Esophagus mucosa (tissue), 1 donor: ENCODE measurements at places on chromosomes 7 and 10. TPM values are rescaled to one million over a fixed set of nuclear protein-coding genes. Genes with fewer than 3 reads are reported as not detected.

DNA sequence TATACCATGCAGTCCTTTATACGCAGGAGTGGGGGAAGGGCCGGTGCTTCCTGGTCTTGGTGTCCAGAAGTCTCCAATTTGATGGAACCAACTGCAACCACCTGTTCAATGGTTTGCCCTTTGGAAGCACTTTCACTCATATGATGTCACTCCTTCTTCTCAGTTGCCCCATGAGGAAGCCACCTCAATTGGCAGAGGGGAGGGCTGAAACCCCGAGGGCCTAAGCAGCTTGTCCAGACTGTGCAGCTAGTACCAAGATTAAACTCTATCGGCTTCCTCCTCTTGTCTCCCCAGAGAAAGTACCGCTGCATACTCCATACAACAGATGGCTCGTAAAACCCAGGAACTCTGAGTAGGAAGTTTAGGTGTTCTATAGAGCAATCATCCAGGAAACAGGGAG, 789.4 kb downstream of the TYW1 start:
- ATAC-seq = no peak

GRCh38 chr10:18759575-18759974, 100.3 kb downstream of the ARL5B start:
- ATAC-seq = no peak

GRCh38 chr10:91090761-91091529, 129.5 kb upstream of the PCGF5 start:
- ATAC-seq = no peak

GRCh38 chr7:135936497-135937217, 40.5 kb downstream of the MTPN start:
- no peak for ATAC-seq

- ATAC-seq = no peak
Observed at GRCh38 chr7:37990337-37990736, 69.9 kb downstream of the EPDR1 start.

DNA sequence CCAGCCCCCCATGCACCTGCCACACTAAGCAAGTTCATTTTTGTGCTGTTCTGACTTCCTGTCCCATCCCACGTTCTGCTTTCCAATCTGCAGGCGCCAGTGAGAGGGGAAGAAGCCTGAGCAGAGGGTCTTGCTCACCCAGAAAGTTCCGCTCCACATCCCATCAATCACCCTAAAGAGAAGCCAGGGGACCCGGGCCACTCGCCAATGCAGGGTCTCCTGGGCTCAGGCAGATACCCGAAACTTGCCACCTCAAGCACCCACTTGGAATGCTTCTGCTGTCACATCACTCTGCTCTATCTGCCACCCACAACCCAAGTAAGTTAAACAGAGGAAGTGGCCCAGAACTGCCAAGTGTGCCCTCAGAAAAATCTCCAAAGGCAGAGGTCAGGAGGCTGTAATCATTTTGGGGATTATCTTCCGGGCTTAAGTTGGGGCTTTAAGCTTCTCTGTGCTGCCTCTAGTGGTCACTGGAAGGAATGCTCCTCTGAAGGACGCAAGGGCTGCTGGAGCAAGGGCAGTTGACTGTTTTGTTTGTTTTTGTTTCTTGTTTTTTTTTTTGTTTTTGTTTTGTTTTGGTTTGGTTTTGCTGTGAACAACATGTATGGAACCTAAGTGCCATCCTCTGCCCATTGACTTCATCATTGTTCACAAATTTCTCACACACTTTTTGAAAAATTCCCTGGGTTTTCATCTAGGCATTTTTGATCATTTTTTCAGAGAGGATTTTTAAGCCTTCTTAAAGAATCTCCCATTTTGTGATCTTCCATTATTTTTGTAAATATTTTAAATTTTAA, 25.5 kb downstream of the PRR15 start:
- ATAC-seq = peak; percentile 49

DNA sequence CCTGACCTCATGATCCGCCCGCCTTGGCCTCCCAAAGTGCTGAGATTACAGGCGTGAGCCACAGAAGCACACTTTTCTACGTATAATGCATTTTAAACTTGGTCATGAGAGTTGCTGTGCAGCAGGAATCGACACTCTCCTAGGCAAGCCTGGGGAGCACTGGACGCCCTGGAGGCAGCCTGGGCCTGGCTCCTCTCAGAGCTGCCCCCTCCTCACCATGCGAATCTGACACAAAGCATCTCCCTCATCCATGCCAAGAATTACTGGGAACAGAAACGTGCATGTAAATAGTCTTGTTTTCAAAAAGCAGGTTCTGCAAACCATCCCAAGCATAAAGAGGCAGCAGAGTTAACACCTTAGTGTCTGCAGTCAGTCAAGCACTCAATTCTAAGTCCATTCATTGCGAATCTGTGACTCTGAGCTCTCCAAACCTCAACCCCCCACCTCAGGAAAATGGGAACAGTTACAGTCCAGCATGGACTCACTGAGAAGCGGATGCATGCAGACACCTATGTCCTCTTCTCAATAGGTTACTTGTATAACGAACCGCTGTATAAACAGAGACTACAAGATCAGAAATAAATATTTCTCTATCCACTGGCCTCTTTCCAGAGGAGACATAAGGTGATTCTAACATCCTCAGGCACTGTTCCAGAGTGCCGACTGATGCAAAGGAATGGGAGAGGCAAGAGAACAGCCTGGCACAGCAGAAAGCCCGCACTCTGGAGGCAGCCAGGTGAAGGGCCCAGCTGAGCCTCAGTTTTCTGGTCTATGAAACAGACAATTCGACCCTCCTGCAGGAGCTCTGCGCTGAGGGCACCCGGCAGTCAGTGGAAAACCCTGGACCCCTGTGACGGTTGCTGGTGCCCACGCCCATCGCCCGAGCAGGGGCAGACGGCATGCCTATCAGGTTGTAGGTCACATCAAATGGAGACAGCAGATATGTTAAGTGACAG, 68.9 kb downstream of the MAD1L1 start:
- no peak for ATAC-seq

- peak; percentile 77 for ATAC-seq
Observed at GRCh38 chr7:70384891-70385290, 747.1 kb upstream of the GALNT17 start.

DNA sequence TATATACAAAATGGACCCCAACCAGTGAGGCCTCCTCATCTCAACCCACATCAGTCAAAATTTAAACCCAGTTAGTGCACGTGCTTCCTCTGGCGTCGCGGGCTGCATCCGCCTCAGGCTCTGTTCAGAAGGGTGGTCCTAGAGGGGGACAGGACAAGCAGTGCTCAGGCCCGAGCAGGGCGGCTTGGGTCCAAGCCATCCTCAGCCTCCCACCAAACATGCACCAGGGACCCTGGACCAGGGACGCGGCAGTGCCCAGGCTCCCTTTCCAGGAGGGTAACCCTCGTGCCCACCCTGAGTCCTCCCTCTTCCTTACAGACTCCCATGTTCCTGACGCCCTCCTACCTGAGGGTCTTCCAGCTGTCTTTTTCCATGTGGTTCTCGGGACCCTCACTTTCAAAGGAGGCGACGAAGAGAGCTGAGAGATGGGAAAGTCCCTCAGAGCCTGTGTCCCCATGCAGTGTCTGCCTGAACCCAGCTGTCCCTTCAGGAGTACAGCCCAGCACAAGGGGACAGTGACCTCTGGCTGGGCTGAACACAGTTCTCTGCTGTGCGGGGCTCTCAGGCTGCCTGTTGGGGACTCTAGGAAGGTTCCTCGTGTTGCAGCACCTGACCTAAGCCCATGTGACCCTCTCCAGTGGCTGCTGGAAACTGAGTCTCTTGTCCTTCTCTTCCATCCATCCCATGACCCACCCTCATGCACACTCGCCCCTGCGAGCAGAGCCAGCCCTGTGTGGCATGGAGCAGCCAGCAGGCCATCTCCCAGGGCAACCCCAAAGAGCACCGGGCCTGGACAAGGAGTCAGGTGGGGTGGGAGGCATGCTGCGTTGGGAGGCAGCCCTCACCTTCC, 58.1 kb downstream of the CSGALNACT2 start:
- ATAC-seq = no peak

GRCh38 chr10:100624298-100624697, 88.6 kb downstream of the HIF1AN start:
- ATAC-seq = no peak

The ATRNL1 gene
- 1.3 TPM for total RNA-seq

The CYP26C1 gene
- not detected for total RNA-seq

The ANK3 gene
- total RNA-seq = 39.1 TPM

The SERPINE1 gene
- total RNA-seq = 5.3 TPM
